ENCODE measurements at places on chromosomes 1 and 21. TPM values are rescaled to one million over a fixed set of nuclear protein-coding genes. Genes with fewer than 3 reads are reported as not detected.

DNA sequence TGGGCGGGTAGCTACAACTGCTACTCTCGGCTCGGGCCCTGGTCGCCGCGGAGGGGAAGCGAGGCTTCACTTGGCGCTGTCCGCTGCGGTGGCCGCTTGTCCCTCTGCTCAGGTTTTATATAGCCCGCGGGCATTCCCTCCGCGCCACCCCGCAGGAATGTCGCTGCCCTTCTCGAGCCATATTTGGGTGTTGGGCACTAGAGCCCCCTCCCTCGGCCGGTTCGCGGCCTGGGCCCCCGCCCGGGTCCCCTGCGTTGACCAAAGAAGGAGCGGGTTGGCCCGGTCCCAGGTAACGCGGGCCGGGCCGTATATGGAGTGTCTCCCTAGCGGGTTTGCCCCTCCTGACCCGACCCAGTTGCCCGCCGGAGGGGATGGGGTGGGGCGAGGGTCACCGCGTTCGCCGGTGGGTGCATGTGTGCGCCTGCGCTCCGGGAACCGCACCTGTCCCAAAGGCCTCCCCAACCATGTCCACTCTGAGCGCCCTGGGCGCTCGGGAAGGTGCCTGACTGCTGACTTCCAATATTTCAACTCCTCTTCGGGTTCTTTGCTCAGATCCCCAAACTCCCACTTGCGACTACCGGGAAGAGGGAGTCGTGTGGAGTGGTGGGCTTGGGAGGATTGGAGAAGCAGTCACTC lies at the start of gene ACTA1:
ACTA1 (minus strand) TSS at position 90 of the 636 bp plus-strand sequence. CDS start 979 bp downstream, outside the sequence.
- DNase-seq, result no peak

GRCh38 chr1:203408486-203409481 lies 57.9 kb upstream of the FMOD start:
- DNase-seq, result peak; percentile 22

GRCh38 chr1:89279011-89279466 lies 6.4 kb upstream of the GBP5 start:
- no peak for DNase-seq

- no peak for DNase-seq
Measured at GRCh38 chr1:68103884-68104554, 53.6 kb upstream of the DIRAS3 start.

DNA sequence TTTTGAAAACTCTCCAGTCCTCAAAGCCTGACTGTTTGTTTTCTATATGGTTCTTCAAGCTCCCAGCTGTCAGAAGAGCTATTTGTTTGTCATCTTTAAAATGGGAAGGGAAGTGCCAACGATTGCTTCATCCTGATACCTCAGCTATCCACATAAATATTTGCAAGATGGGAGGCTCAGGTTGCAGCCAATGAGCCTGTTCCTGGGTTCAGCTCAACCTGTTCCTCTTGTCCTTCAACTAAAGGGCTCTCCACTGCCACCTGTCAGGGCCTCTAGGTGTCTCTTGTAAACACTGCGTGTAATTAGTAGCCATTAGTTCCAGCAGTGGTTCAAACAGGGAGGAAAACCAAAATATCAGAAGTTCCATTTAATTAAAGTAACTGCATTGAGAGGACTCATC lies 445.1 kb downstream of the AJAP1 start:
- no peak for DNase-seq

- peak; percentile 32 for DNase-seq
Measured at GRCh38 chr1:161885003-161885402, 118.9 kb downstream of the ATF6 start.

DNA sequence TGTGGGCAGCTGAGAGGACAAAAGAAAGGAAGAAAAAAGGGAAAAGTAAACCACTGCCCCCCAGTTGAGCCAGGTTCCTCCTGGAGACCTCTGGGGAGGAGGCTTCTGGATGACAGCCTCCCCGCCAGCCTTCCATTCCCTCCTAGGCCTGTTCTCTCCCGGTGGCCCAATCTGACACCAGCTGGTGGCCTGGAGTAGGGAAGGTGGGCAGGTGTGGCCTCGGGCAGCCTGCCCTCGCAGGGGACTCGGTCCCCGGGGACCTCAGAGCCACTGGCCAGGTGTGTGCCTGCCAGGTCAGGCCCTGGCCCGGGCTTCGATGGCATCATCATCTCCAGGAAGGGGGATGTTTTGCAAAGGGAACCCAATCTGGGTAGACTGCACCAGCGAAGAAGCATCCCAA lies 159.0 kb downstream of the CASZ1 start:
- no peak for DNase-seq

GRCh38 chr1:59415881-59416280 lies 119.0 kb downstream of the FGGY start:
- no peak for DNase-seq

GRCh38 chr1:241944300-241944699 lies 13.3 kb upstream of the BECN2 start:
- no peak for DNase-seq

- no peak for DNase-seq
Measured at GRCh38 chr1:206489980-206490770, 17.2 kb upstream of the RASSF5 start.

The MNDA gene
- polyA plus RNA-seq, result not detected

The ELAPOR1 gene
- 0.31 TPM for polyA plus RNA-seq

The CLCA1 gene
- polyA plus RNA-seq, result not detected

The RGS16 gene
- polyA plus RNA-seq, result 0.10 TPM
